ENCODE measurements at places on chromosomes 4 and X.

DNA sequence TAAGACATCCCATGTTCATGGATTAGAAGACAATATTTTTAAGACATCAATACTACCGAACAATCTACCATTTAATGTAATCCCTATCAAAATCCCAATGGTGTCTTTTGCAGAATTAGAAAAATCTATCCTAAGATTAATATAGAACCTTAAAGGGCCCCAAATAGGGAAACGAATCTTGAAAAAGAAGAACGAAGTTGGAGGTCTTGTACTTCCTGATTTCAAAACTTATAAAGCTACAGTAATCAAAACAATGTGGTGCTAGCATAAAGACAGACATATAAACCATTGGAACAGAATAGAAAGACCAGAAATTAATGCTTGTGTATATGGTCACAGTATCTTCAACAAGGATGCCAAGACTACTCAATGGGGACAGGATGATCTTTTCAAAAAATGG, 42.0 kb downstream of the CENPE start:
- no peak for DNase-seq

- no peak for DNase-seq
These were observed 1.3 kb upstream of the TSPYL2 start for GRCh38 chrX:53080628-53081580.

- DNase-seq: no peak
These were observed 15.7 kb downstream of the STBD1 start for GRCh38 chr4:76322236-76322635.

- DNase-seq: no peak
These were observed 53.7 kb downstream of the DCTD start for GRCh38 chr4:182863501-182863900.

DNA sequence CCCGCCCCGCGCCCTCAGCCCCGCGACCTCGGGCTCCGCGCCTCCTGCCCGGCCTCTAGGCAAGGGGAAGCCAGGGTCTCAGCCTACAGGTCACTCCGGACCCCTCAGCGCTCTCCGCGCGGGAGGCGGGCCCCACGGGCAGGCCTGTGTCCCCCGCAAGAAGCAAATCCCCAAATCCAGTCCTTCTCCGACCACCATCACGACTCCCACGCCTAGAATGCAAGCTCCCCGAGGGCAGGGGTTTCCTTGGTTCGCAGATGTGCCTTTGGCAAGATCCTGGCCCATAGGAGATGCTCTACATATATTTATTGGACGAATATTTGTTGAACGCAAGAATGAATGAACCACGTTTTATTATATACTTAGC, 260 bp upstream of the CCDC149 start:
- no peak for DNase-seq

- no peak for DNase-seq
These were observed 115.0 kb downstream of the PJA1 start for GRCh38 chrX:69050051-69050765.

DNA sequence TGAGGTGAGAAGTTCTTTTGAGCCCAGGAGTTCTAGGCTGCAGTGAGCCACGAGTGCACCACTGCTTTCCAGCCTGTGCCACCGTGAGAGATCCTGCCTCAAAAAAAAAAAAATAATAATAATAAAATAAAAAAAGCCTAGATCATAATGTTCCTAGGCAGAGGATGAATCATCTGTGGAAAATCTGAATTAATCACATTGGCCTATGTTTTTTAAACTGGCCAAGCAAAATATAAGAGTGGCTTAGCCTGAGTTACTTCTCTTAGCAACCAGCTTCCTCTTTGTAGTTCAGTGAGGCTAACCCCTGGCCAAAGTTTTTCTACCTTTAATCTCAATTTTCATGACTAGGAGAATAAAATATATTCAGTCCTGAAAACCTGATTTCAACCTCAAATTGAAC, 614.6 kb downstream of the PPP4R3C start:
- no peak for DNase-seq

DNA sequence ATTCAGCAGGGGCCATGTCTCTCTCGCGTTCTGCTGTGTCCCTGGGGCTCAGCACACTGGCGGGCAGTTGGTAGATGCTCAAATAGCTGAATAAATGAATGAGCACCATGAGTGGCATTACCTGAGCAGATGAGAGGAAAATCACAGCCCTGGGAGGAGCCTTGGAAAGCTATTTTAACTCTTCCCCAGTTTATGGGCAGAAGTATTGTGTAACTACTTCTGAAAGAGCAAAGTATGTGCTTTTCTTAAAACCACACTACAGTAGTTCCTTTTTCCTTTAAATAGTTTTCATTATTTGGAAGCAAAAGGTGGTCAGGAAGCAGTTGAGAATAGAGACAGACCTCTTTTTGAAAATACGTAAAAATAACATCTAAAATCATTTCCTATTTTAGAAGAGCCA, 3.0 kb upstream of the PLAC1 start:
- no peak for DNase-seq

DNA sequence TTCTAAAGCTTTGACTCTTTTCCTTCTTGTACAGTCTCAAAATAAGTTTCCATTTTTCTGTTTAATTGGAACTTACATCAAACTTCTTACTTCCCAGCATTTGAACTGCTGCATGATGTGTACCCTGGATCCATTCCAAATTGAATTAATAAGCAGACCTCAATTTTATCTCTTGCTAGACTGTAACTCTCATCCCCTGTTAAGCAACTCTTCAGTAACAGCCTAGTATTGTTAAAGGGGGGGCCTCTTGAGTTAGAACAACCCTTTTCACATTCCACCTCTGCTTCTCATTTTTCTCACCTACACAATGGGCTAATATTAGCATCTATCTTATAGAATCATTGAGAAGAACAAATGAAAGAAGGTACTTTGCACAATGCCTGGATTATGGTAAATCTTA, 169.4 kb downstream of the IL1RAPL1 start:
- DNase-seq: no peak

DNA sequence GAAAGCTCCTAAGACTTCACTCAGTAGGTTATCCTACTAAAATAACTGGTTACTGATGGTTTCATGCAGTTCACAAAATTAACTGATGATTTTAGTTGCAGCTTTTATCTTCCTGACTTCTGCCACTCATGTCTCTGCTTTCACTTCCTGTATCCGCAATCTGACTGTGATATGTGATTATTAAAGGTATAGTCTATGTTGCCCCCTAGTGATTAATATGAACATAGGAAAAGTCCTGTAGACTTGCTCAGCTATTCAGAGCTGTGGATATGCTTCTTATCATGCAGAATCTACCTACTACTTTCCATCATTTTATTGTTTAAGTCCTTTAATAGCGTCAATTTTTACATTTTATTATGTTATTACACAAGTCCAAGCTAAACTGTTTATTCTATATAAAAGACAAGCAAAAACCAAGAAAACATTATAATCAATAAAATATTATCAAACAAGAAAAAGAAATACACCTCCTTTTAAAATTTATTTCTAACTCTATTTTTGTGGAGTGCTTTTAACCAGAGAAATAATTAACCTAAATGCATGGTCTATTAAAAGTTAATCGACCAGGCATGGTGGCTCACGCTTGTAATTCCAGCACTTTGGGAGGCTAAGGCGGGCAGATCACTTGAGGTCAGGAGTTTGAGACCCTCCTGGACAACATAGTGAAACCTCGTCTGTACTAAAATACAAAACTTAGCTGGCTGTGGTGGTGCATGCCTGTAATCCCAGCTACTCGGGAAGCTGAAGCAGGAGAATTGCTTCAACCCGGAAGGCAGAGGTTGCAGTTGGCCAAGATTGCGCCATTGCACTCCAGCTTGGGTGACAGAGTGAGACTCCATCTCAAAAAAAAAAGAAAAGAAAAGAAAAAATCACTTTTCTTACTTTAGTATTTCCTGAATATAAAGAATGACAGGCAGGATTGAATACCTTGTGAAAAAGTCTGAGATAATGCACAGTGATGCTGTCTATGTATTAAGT, 40.4 kb upstream of the TLR2 start:
- DNase-seq: no peak

DNA sequence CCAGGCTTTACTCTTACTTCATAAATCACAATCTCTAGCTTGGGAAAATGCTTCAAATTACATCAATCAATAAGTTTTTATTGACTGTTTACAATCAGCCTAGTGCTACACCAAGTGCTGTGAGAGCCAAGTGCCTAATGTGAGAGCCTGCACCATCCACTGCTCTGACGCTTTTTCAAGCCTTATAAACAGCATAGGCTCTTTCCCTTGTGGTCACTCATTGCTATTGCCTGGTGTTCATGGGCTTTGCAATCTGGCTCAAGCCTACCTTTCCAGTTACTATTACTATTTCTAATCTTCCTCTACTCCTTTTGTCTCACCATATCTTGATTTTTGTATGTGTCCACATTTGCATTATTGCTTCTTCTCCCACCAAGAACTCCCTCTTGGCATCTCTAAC, 77.0 kb downstream of the REELD1 start:
- no peak for DNase-seq

- DNase-seq: no peak
These were observed 5.3 kb downstream of the FHDC1 start for GRCh38 chr4:152941411-152941810.

GRCh38 chrX:134338527-134338926, 101.5 kb downstream of the CCDC160 start:
- no peak for DNase-seq

GRCh38 chrX:145818186-145819113, 821 bp downstream of the SLITRK2 start:
- DNase-seq: no peak

DNA sequence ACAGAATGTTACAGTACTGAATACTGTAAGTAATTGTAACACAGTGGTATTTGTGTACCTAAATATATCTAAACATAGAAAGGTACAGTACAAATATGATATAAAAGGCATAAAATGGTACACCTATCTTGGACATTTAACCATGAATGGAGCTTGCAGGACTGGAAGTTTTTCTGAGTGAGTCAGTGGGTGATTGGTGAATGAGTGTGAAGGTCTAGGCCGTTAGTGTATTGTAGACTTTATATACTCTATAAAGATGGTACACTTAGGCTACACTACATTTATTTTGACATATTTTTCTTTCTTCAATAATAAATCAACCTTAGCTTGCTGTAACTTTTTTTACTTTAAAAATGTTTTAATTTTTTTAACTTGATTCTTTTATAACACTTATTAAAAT, 422.5 kb upstream of the FSTL5 start:
- DNase-seq: no peak

DNA sequence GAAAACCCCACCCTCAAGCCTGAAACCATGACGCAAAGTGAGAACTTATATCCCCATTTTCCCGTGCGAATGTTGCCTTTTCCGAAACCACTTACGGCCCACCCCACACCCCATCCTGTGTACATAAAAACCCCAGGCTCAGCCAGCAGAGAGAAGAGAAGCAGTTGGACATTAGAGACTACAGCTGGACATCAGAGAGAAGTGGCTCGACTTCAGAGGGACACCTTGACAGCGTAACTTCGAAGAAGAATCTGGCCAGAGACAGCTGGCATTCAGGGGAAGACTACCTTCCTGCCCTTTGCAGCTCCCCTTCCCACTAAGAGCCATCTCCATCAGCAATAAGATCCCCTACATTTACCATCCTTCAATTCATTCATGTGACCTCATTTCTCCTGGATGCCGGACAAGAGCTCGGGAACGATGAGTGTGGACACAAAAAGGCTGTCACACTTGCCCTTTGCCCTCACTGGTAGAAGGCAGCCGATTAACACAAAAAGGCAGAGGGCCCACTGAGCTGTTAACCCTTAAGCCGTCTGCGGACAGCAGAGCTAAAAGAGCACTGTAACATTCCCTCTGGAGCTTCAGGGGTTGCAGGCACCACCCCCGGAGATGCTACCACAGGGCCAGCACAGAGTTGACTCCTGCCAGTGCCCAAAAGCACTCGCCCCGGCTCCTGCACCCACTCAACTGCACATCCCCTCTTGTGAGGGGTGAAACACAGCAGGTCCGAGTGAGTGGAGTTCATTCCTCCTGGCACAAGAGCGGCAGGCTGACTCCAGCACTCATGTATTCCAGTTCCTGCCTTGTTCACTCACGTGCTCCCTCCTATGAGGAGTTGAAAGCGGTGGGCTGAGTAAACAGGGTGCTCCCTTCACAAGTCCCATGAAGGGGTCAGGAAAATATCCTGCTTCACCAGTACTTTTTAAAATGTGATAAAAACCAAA, 7.5 kb downstream of the CHM start:
- no peak for DNase-seq

DNA sequence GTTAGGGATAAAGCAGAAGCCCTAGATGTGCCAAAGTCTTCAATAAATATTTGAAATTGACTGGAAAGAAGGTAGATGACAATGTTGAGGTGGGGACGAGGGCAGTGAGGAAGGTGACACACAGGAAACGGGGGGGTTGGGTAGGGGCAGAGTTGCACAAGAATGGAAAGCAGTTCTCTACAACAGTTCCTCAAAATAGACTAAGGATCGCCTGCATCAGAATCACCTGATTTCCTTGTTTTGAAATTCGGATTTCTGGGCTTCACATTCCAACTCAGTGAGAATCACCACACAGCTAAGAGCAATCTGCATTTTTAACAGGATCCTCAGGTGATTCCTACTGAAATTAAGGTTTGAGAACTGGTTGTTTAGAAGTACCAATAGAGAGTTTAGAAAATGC, 70.6 kb downstream of the ARFIP1 start:
- DNase-seq: no peak

DNA sequence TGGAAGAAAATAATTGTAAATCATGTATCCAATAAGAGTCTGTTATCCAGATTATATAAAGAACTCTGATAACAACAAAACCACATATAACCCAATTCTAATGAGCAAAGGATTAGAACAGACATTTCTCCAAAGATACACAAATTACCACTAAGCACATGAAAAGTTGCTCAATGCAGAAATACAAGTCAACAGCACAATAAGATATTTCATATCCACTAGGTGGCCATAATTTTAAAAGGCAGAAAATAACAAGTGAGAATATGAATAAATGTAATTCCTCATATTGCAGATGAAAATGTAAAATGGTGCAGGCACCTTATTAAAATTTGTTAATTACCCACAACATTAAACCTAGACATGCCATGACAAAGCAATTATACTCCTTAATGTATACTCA, 73.9 kb upstream of the ZCCHC13 start:
- no peak for DNase-seq

- DNase-seq: peak; percentile 72
These were observed 145.4 kb upstream of the RXFP1 start for GRCh38 chr4:158376106-158376840.

DNA sequence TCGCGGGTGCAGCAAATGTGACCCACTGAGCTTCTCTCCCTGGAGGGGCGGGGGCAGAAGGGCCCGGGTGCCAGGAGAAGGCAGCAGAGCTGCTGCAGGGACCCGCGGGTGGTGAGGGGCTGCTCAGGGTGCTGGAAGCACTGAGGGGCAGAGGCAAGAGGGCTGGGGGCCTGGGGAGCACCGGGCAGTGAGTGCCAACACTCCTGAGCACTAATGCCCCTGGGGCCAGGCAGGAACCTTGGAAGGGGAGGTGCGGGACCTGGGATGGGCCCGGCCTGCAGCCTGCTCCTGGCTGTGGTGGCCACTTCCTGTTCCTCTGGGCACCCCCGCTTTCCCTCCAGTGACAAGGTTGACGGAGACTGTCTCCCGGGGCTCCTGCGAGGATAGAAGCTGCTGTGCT, 66.5 kb upstream of the ADRA2C start:
- DNase-seq: no peak

- DNase-seq: no peak
These were observed 1429.2 kb upstream of the AGA start for GRCh38 chr4:178871476-178871875.
